PC-9 (cell line): ENCODE measurements at places on chromosomes 1 and 21. TPM values are rescaled to one million over a fixed set of nuclear protein-coding genes. Genes with fewer than 3 reads are reported as not detected.
A peak's percentile ranks its signal among the peaks of the same experiment; 100 is the strongest.

PAQR6 gene
- total RNA-seq = 12.3 and 14.1 TPM in 2 replicates

TNFRSF9 gene
- total RNA-seq = 0.70 and 1.3 TPM in 2 replicates

HFM1 gene
- not detected in 2 replicates for total RNA-seq

YTHDF2 gene
- total RNA-seq = 46.4 and 63.4 TPM in 2 replicates

HSPA6 gene
- total RNA-seq = 0.28 and 0.30 TPM in 2 replicates

KRTAP13-2 gene
- not detected in 2 replicates for total RNA-seq

- no peak overlapping the region for H3K4me3 ChIP-seq
- H3K4me1 ChIP-seq = no peaks in the 10 kb centered on the region
- no peaks in the 10 kb centered on the region for H3K36me3 ChIP-seq
- DNase-seq = no peak
- H3K27ac ChIP-seq = no peak overlapping the region
These were observed 219.5 kb downstream of the ZP4 start for GRCh38 chr1:237671262-237671661.

GRCh38 chr1:84907095-84907827, 14.3 kb upstream of the LPAR3 start:
- no peak overlapping the region for H3K27ac ChIP-seq
- no peaks in the 10 kb centered on the region for H3K4me1 ChIP-seq
- no peaks in the 10 kb centered on the region for H3K27me3 ChIP-seq
- H3K4me3 ChIP-seq = no peak overlapping the region
- DNase-seq = no peak

DNA sequence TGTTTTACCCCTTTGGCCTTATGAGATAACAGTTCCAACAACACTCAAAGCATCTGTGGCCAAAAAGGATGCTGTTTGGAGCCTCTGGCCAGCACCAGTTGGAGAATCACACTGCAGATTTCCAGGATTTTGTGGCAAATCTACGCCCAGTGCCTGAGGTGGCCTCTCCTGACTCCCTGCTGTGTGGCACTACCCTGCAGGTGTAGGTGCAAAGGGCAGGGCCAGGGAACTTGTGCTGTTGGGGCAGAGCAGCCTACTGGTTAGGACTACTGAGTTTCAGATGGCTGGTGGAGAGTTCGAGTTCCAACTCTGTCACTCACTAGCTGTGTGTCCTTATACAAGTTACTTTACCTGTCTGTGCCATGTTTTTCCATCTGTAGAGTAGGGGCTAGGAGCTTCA, 170.5 kb downstream of the PTPRU start:
- no peaks in the 10 kb centered on the region for H3K36me3 ChIP-seq
- no peaks in the 10 kb centered on the region for H3K27me3 ChIP-seq
- DNase-seq = no peak
- H3K4me1 ChIP-seq = no peaks in the 10 kb centered on the region
- no peak overlapping the region for H3K4me3 ChIP-seq

GRCh38 chr1:92538413-92539061, 51.8 kb upstream of the GFI1 start:
- no peaks in the 10 kb centered on the region for H3K27me3 ChIP-seq
- no peak overlapping the region for H3K4me3 ChIP-seq
- H3K4me1 ChIP-seq = no peaks in the 10 kb centered on the region
- DNase-seq = no peak
- H3K36me3 ChIP-seq = no peaks in the 10 kb centered on the region

DNA sequence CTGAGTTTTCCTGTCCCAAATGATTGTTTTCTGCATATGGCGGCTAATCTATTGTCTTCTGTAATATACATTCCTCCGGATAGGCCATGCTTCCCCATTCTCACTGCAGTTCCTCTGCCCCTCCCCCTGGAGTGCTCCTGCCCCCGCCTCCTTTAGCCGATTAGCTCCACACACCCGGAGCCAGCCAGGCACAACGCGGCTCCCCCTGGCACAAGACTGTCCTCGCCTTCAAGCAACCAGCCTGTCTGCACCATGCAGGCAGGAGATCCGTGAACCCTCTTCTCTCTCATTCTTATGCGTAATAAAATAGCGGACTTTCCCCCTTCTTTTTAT, 18.0 kb downstream of the SERTAD4 start:
- peak overlapping the region; percentile 61; the same call in 1 of the 2 replicates for H3K4me3 ChIP-seq
- H3K27me3 ChIP-seq = no peaks in the 10 kb centered on the region
- H3K27ac ChIP-seq = no peak overlapping the region
- peaks cover 30% of the 10 kb centered on the region for H3K4me1 ChIP-seq
- no peaks in the 10 kb centered on the region for H3K36me3 ChIP-seq

GRCh38 chr1:157781048-157781447, 4.1 kb upstream of the FCRL2 start:
- H3K4me1 ChIP-seq = no peaks in the 10 kb centered on the region
- no peak for DNase-seq
- no peak overlapping the region for H3K27ac ChIP-seq

DNA sequence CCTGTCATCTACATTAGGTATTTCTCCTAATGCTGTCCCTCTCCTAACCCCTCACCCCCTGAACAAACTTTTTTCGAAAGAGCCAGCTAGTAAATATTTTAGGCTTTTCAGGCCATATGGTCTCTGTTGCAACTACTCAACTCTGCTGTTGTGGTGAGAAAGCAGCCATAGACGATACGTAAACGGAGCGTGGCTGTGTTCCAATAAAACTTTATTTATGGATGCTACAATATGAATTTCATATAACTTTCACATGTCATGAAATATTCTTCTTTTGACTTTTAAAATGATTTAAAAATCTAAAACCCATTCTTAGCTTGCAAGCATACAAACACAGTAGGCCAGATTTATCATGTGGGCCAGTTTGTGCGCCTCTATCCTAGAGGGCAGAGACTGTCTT, 11.2 kb upstream of the RPS6KA1 start:
- no peaks in the 10 kb centered on the region for H3K4me1 ChIP-seq
- no peak overlapping the region for H3K4me3 ChIP-seq
- no peak overlapping the region for H3K27ac ChIP-seq
- no peaks in the 10 kb centered on the region for H3K27me3 ChIP-seq
- DNase-seq = no peak

GRCh38 chr1:38117444-38117887, 70.9 kb upstream of the POU3F1 start:
- H3K4me1 ChIP-seq = 0 out of 2 replicates have a peak, but pooled peaks cover under 1% of the 10 kb centered on the region
- no peak overlapping the region for H3K27ac ChIP-seq
- no peak overlapping the region for H3K4me3 ChIP-seq
- no peaks in the 10 kb centered on the region for H3K27me3 ChIP-seq

GRCh38 chr1:110960777-110961420, 2.8 kb downstream of the LRIF1 start:
- no peak overlapping the region for H3K27ac ChIP-seq
- no peak overlapping the region for H3K4me3 ChIP-seq
- peaks cover 22% of the 10 kb centered on the region for H3K4me1 ChIP-seq
- peaks cover 32% of the 10 kb centered on the region; the same call in 1 of the 2 replicates for H3K36me3 ChIP-seq
- H3K27me3 ChIP-seq = no peaks in the 10 kb centered on the region
- DNase-seq = no peak

DNA sequence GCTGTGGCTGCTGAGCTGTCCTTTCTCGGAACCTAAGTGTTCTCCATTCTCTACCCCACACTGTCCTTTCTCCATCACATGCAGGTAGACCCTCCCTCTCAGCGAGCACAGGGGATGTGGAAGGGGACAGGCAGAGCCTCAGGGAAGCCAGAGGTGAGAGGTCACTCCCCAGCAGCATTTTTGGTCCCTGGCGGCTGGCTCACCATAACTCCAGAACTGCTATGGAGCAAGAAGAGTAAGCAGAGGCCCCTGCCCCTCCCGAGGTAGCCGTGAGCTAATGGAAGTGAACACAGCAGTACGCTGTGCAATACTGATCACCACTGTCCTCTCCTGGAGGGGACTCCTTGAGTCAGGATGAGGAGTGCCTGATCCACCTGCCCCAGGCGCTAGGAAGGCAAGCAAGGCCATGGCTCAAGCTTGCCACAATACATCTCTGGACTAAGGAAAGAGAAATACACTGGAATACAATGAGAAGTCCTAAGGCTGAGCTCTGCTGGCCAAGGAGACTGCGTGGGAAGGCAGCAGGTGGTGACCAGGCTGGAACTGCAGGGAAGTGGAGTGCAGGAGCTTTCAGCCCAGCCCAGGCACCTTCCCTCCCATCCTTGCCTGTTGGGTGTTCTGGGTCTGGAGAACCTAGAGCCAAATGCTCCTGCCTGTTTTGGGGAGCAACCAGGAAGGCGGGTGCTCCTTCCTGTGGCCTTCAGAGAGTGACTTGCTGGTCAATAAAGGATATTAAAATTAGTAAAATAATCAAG, 96.2 kb downstream of the LAMC2 start:
- peaks cover 48% of the 10 kb centered on the region for H3K4me1 ChIP-seq
- no peak for DNase-seq
- H3K36me3 ChIP-seq = no peaks in the 10 kb centered on the region
- no peak overlapping the region for H3K4me3 ChIP-seq

DNA sequence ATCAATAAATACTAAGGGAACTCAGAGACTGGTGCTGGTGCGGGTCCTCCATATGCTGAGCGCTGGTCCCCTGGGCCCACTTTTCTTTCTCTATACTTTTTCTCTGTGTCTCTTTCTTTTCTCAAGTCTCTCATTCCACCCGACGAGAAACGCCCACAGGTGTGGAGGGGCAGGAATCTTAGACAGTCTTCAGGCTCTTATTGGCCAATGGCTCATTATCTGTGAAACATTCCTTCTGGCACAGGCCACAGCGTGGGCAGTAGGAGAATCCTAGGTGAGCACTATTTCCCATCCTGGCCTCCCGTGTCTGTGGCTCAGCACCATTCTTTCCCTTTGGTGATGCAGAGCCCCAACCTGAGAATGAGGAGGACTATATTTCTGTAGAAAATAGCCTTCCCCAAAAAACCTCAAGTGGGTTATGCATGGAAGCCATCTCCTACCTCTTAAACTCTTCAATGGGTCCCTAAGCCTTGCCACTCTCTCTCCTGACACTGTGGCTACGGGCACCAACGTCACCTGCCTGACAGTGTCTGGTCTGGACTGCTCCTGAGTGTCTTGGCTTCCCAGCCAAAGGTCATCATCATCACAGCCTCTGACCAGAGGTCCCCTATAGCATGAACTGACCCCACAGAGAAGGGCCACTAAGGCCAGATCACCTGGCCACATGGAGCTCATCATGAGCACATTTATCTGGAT, 6.2 kb upstream of the SLAMF1 start:
- no peaks in the 10 kb centered on the region for H3K36me3 ChIP-seq
- H3K4me3 ChIP-seq = no peak overlapping the region
- no peaks in the 10 kb centered on the region for H3K4me1 ChIP-seq
- DNase-seq = no peak

DNA sequence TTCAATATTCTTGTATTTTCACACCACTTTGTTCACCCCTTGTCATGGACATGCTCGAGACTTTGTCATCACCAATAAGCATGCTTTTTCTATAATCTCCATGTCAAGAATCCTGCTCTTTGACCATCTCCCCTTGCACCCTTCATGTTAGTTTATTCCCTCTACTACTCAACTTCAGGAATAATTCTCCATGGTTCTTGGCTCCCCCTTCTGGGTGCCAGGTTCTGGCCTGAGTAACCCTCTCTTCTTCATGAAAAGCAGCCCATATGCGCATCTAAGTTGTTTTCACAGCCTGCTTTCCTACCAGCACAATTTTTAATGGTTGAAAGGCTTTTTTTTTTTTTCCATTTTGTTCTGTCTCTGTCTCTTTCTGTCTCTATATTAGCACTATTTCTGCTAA, 160.7 kb downstream of the LEPR start:
- no peak for DNase-seq
- H3K27me3 ChIP-seq = no peaks in the 10 kb centered on the region
- H3K4me3 ChIP-seq = no peak overlapping the region
- H3K4me1 ChIP-seq = no peaks in the 10 kb centered on the region
- H3K27ac ChIP-seq = no peak overlapping the region
- H3K36me3 ChIP-seq = no peaks in the 10 kb centered on the region

- DNase-seq = no peak
- no peak within 1 kb of the TSS for H3K4me3 ChIP-seq
These were observed at the start of gene CFHR4 for GRCh38 chr1:196887515-196888239. CFHR4 (plus strand) TSS chr1:196888052; CDS start chr1:196888151, 99 bp downstream.

GRCh38 chr1:117368116-117369108, 1.2 kb downstream of the MAN1A2 start:
- DNase-seq = peak; percentile 75
- no peaks in the 10 kb centered on the region for H3K36me3 ChIP-seq
- H3K27me3 ChIP-seq = no peaks in the 10 kb centered on the region
- H3K4me3 ChIP-seq = peak overlapping the region; percentile 66
- H3K27ac ChIP-seq = peak overlapping the region; percentile 77; the same call in 1 of the 2 replicates
- peaks cover 53% of the 10 kb centered on the region for H3K4me1 ChIP-seq

DNA sequence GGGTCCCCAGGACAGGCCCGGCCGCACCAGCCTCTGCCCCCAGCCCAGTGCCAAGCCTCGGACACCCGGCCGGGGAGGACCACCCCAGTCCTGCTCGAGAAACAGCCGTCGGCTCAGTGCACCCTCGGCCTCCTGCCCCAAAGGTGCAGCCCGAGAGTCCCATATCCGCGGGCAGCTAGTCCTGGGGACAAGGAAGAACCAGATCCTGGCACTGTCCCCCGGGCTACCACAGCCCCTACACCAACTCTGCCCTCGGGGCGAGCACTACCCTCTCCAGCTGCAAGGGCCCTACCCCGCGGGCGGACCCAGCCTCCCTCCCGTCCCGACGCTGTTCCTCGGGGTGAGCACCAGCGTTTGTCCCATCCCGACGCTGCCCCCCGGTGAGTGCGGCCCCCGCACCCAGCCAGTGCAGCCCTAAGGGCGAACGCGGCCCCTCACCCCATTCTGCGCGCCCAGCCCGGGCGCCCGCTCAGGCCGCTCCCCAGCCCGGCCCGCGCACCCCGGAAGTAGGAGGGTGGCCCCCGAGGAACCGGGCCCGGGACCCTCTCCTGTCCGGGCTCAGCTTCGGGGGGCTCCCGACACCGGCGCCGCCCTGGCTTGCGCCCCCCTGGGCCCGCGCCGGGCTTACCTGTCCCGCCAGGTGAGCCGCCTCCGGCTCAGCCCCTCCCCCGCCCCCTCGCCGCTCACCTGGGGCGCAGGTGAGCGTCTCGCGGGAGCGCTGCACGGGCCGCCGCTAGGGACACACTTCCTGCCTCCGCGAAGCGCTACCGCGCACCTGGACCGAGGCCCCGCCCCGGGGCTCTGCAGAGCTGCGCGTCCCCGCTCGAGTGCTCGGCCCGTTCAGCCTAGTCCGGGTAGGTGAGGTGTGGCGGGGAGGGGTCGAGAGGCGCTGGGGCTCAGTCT, at the start of gene KDF1:
Gene KDF1 (minus strand): TSS at position 747 of the 903 bp plus-strand sequence. CDS start 8,088 bp downstream, outside the sequence.
- H3K4me3 ChIP-seq = peak within 1 kb of the TSS; percentile 81
- H3K4me1 ChIP-seq = peaks cover 19% of the 10 kb centered on the region
- no peaks in the 10 kb centered on the region for H3K36me3 ChIP-seq
- DNase-seq = peak; percentile 68
- H3K27me3 ChIP-seq = no peaks in the 10 kb centered on the region

- no peak for DNase-seq
- H3K4me3 ChIP-seq = no peak overlapping the region
These were observed 384.0 kb downstream of the LTN1 start for GRCh38 chr21:28608646-28609045.
